Activated naive CD8-positive, alpha-beta T cell treated with anti-CD3 and anti-CD28 coated beads, Interleukin-2, amount 50 U/mL, for 24 hours (primary cell): ENCODE measurements at places on chromosomes 2 and 18.

- DNase-seq: no peak
Measured at GRCh38 chr2:158619496-158619895, 162.7 kb downstream of the PKP4 start.

DNA sequence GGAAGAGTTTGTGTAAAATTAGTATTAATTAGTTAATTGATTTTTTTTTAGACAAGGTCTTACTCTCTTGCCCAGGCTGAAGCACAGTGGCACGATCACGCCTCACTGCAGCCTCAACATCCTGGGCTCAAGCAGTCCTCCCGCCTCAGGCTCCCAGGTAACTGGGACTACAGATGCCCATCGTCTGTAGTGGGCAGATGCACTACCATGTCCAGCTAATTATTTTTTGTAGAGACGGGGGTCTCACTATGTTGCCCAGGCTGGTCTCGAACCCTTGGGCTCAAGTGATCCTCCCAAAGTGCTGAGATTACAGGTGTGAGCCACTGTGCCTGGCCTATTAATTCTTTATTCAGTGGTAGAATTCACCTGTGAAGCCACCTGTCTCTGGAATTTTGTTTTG, 41.1 kb downstream of the UBE2F start:
- DNase-seq: no peak

- peak; percentile 55 for DNase-seq
Measured at GRCh38 chr2:237904831-237905599, 45.6 kb downstream of the RAMP1 start.

DNA sequence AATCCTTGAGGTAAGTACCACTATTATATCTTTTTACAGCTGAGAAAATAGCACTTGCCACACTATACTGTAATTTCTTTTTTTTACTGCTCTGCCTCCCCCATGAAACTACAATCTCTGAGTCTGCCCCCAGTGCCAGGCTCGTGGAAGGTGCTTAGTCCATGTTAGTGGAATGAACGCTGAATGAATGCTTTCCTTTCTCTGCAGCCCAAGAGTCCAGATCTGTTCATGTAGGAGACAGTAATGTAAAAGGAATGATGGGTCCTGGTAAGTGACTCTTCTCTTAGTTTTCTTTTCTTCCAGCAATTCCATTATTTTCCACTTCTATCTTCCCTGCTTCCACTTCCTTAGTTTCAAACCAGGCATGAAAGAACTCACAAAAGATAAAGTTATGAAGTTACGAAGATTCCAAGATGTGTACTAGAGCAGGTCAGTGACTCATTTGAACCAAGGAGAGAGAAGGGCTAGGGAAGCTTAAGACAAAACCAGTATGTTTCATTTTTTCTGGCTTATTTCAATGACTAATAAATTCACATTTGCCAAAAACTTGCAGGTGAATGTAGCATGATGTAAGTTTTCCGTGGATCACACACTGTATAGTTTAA, 46.0 kb downstream of the ARHGEF33 start:
- no peak for DNase-seq

- no peak for DNase-seq
Measured at GRCh38 chr2:239401881-239402233, 1.0 kb upstream of the HDAC4 start.

DNA sequence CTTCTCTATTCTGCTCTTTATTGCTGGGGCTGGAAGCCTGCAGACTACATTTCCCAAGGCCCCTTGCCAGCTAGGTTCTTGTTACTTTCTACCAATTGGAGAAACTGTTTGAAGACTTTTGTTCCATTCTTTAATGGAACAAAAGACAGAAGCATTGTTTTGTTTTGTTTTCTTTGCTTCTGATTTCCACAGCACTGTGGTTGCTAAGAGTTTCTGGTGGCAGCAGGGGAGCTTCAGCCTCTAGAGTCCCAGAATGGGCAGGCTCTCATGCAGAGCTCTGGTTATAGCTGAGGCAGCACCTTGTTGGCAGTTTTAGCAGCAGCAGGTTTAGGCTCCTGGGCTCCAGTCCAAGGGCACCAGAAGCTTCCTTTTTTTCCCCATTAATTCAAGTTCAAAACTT, 234.3 kb downstream of the ETAA1 start:
- no peak for DNase-seq

GRCh38 chr18:44568342-44568741, 112.3 kb upstream of the SETBP1 start:
- DNase-seq: no peak

DNA sequence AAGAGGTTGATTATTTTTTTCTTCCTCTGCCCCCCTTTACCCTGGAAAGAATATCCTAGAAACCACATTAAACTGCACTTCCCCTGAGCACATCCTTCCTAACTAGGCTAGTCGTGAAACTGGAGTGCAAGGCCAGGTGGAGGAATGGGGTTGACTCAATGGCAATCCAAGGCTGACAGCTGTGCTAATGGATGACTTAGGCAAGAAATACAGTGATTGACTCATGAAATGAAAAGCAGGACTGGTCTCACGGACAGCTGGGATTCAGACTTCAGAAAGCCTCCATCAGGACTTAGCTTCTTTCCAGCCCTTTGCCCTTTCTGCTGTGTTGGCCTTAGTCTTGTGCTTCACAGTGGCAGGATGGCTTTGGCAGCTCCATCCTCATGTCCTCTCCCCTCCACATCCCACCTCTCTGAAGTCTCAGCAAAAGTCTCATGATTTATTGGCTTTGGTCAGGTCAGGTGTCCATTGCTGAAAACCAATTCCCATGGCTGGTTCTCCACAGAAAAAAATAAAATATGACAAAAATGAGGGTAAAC, 33.8 kb downstream of the INSIG2 start:
- DNase-seq: no peak

- DNase-seq: no peak
Measured at GRCh38 chr2:119015845-119016244, 73.9 kb downstream of the MARCO start.

- no peak for DNase-seq
Measured at GRCh38 chr2:138722316-138722715, 57.9 kb downstream of the NXPH2 start.

DNA sequence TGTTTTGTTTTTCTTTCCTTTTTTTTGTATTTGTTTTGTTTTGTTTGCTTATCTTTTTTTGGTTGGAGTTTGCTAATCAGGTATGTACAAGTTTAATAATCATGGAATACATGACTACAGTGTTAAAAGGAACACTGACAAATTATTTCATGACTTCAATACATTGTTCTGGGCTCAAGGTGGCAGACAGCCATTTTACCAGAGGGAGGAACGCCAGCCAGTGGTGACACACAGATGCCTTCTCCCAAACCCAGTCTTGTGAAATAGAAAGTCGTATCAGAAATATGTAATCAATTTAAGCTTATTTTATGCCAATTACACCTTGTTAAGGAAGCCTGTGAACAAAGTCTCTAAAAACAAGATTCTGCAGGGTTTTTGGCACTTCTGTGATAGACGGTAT, 264.0 kb upstream of the EPHA4 start:
- no peak for DNase-seq

- DNase-seq: peak; percentile 66
Measured at GRCh38 chr2:110748489-110748867, 16.1 kb downstream of the ACOXL start.

DNA sequence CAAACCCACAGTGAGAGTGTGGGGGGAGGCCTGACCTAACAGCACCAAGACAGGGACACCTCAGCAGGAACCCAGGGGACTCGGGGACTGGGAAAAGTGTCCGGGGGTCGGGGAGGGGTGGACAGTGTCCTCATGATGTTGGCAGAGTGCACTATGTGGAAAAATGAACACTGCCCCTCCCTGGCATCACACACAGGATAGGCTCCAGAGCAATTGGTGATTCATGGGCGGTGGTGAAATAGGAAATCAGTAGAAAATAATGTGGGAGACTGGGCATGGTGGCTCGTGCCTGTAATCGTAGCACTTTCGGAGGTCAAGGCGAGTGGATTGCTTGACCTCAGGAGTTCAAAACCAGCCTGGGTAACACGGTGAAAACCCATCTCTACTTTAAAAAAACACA, 3.6 kb upstream of the ANO7 start:
- DNase-seq: no peak

DNA sequence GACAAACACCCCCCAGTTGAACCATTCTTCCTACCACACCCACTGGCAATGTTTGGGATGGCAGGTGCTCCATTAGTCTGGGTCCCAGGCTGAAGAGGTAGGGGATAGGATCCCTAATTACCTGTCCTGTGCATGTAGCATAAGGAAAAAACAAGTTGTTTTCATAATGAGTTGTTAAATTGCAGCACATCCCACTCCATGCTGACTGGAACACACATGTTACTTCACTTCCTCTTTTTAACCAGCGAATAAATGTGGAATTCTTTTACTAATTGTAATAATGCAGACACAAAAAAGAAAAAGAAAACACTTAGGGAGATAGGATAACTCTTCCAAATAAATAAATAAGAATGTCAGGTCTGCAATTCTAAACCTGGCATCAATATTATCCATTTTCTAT, 11.8 kb upstream of the CBLN2 start:
- no peak for DNase-seq

GRCh38 chr2:56008661-56009431, 85.3 kb upstream of the EFEMP1 start:
- DNase-seq: no peak

DNA sequence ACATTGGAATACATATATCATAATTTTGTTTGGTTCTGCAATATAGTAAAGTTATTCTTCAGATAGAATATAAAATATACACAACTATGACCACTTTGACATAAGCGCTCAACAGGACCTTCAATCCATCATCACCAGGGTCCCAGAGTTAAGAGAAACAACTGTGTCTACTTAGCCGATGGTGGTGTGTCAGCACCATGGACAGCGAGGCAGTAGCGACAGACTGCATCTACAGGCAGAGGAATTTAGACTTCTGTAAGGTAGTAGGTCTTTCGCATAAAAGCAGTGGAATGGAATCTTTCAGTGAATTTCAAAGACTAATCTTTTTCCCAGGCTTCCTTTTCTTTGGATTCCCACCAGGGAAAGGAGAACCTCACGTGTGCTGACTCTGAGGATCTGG, 20.5 kb upstream of the LRPPRC start:
- peak; percentile 58 for DNase-seq

DNA sequence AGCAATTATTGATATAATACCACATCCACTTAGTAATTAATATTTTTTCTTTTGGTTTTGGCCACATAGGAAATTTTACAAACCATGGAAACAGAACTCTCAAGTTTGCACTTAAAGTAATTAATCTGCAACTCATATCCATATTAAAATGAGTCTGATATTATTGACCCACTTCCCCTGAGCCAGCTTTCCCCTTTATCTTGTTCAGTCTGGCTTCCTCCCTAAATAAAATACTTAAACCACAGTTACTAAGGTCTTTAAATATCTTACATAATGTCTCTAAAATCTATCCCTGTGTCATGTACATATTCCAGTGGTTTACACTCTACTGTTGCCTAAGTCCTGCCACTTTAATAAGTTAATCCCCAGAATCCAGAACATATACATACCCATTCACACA, 564.9 kb upstream of the FSHR start:
- no peak for DNase-seq

GRCh38 chr2:24724111-24724775, 68.9 kb downstream of the PTRHD1 start:
- no peak for DNase-seq

GRCh38 chr18:58983260-58984155, 118.8 kb downstream of the ZNF532 start:
- DNase-seq: no peak

- no peak for DNase-seq
Measured at GRCh38 chr2:219658196-219658846, 30.9 kb downstream of the SLC4A3 start.

GRCh38 chr2:211328126-211328525, 771.7 kb downstream of the CPS1 start:
- DNase-seq: no peak

- no peak for DNase-seq
Measured at GRCh38 chr2:10432311-10433181, 15.6 kb downstream of the ODC1 start.

- no peak for DNase-seq
Measured at GRCh38 chr2:207825978-207826377, 56.3 kb upstream of the FZD5 start.

GRCh38 chr2:67498931-67499330, 101.8 kb downstream of the ETAA1 start:
- no peak for DNase-seq

- no peak for DNase-seq
Measured at GRCh38 chr2:202510911-202511310, 123.9 kb upstream of the FAM117B start.

DNA sequence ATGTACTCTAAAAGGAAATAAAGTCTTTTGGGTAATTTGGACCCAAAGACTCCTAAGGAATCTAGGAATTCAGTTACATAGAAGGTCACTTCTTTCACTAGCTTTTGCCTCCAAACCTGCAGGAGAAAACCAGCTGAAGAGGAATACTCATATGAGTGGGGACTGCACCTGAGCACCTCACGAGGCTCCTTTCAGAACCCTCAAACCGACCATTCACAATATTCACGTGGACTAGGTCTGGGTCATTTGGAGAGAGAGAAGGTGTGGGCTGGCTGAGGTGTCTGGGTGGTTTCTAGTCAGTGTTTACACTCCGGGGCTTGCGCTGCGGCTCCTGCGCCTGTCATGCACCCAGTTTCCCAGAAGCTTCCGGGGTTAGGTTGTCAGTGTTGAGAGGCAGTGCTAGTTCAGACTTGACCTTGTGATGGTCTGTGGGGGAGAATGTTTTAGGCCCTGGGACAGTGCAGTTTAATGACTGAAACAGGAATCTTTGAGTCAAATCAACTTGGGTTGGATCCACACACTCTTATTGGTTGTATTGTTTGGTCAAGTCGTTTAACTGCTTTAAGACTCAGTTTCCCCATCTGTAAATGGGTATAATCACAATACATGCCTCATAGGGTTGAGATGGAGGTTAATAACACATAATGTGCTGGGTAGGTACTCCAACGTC, 78.4 kb downstream of the LIMS1 start:
- peak; percentile 36 for DNase-seq

DNA sequence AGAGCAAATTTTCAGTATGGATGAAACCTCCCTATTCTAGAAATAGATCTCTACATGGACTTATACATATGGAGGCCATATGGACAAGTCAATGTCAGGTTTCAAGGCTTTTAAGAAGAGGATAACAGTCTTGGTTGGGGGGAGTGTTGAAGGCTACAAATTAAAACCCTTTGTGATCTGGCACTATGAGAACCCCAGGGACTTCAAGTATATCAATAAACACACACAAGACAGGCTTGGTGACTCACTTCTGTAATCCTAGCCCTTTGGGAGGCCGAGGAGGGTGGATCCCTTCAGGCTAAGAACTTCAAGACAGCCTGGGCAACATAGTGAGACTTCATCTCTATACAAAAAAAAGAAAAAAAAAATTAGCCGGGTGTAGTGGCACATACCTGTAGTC, 127.2 kb upstream of the SP5 start:
- no peak for DNase-seq

DNA sequence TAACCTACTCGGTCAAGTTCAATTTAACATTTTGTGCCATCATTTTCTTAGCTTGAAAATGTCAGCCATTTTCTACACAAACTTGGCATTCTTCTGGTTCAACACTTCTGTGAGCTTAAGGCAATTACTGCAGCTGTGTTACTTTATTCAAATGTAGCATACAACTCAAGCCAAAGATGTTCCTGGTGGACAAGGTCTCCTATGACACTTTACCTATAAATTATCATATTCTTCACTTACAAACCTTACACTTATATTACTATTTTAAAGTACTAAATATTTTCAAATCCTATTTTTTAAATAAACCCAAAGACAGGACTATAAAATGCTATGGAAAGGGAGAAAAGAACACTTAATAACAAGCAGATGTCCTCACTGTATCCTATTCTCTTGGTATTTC, 1045.3 kb downstream of the TSN start:
- DNase-seq: no peak

GRCh38 chr2:133839677-133840076, 271.4 kb upstream of the NCKAP5 start:
- no peak for DNase-seq

GRCh38 chr2:129734343-129735034, 245.0 kb upstream of the RAB6C start:
- no peak for DNase-seq
